Suppressor macrophage treated with lipopolysaccharide for 1 hour (primary cell): ENCODE measurements at places on chromosomes 6 and 20.
A peak's percentile ranks its signal among the peaks of the same experiment; 100 is the strongest.

- DNase-seq = no peak
These were observed 111.0 kb downstream of the NCOA3 start for GRCh38 chr20:47612670-47613069.

DNA sequence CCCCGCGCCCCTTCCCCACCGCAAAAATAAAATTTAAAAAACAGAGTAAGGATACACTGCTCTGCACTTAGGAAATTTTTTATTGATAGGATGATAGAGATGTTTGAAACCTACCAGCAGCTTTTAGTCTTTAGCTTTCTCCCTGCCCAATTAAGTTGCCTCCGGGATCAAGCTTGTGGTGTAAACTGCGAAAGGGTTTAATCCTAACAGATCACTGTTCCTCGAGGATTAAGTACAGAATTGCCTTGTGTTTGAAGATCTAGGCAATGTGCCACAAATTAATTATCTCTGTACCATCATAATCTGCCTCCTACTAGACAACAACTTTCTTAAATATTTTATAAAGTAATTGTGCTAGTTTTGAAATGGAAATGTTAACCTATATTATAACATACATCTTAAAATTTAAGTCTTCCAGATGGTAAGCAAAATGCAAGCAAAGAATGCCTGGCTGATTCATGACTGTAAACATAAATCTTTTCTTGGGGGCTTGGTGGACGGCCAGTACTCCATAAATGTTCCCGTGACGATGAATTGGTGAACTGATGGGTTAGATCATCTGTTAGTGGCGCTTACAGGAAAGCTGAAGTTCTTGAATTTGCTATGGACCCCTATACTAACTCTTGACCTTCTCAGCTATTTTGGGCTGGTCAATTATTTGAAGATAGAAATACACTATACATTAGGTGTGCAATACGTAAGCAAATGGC lies 58.0 kb upstream of the ARHGAP18 start:
- no peak for DNase-seq

GRCh38 chr20:59747671-59748515 lies 143.6 kb downstream of the PHACTR3 start:
- no peak for DNase-seq

- DNase-seq = peak; percentile 45
These were observed 10.7 kb downstream of the OSBPL2 start for GRCh38 chr20:62248890-62249560.

DNA sequence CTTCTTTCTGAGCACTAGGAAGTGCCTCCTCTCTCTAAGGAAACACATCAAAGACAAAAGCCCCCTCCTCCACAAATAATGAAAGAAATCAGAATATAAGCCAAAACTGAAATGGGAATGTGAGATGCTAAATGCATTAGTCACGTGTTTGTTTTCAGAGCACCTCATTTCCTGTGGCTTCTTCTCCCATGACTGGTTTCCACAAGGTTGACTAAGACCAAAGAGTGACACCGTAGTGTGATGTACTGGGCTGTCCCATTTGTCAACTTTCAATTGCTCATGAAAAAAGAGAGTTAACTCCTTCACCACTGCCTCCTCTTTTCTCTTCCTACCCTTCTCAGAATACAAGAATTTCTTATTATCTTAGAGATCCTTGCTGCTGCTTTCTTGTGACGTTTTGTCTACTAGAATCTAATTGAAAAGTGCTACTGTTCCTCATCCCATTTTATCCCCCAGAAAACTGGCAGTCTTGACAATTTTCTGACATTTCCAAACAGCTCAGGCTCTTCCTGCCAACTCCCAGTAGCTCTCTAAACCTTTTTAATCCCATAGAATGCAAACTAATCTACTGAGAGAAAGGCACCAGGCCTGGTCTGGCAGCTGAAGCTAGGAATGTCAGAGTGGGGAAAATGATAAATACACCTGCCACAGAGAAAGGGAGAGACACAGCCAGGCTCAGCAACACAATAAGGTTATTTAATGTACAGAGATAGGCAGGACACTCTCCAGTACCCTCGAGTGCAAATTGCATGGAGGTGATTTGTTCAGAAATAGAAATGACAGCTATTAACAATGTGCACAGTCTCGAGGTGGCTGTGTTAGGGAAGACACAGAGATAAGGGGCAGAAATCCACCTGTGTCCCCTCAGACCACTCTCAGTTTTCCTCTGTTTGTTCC lies 671.7 kb upstream of the NRSN1 start:
- no peak for DNase-seq

DNA sequence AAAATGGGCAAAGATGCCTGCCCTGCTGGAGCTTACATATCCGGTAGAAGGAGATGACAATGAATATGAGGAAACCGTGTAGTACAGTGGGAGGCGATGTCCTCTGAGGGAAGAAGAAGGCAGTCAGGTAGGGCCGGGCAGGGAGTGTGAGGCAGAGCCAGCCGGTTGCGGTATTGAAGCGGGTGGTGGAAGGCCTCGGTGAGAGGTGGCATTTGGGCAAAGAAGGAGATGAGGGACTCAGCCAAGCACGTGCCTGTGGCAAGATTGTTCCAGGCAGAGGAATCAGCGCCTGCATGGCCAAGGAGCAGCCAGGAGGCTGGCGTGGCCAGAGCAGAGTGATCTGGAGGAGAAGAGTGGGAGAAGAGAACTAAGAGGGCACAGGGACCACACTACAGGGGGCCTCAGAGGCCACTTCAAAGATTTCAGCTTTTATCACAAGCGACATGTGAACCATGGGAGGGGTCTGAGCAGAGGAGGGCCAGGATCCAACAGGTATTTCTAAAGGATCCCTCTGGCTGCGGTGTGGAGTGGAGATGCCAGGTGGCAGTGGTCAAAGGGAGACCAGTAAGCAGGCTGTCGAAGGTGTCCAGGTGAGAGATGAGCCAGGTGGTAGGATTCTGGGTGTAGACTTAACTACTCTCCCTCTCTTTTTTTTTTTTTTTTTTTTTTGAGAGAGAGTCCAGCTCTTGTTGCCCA lies 13.8 kb downstream of the MDFI start:
- no peak for DNase-seq

DNA sequence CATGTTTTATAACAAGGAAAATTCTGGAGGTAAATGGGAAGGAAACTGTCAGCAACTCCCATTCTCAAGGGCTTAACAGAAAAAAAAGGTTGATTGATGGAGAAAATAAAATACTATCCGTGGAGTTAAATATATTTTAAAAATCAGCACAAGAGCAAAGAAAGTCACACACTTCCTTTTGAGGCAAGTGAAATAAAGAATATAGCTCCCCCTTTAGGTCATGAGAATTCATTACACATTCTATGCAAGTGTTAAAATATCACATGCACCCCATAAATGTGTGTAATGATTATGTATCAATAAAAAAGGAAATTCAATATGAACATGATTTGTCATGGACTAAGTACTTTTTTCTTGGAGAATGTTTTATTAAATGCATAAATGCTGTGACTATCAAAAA lies 349.2 kb downstream of the TPBG start:
- no peak for DNase-seq

- DNase-seq = no peak
These were observed 1.6 kb downstream of the PSMB9 start for GRCh38 chr6:32855467-32856174.

- peak; percentile 83 for DNase-seq
These were observed 88.5 kb downstream of the LY86 start for GRCh38 chr6:6676910-6677441.

GRCh38 chr6:112253841-112254816 lies at the start of gene LAMA4:
TSS of gene LAMA4 (minus strand) at chr6:112254567. CDS start at chr6:112254150, 417 bp downstream.
- peak; percentile 12 for DNase-seq

DNA sequence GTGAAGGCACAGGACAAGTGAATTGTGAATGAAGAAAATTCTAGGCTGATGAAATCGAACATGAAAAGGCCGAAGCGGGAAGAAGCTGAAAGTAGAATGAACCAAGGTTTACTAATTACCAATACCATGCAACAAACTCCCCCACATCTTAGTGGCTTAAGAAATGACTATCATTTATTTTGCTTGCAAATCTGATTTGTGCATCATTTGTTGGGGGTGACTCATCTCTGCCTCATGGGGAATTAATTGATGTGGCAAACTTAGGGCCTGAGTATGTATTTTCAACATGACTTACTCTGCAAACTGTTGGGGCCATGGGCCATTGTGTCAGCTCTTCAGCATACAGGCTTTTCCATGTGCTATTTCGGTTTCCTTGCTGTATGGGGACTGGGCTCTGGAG lies 26.8 kb downstream of the PPP1R14C start:
- peak; percentile 91 for DNase-seq

DNA sequence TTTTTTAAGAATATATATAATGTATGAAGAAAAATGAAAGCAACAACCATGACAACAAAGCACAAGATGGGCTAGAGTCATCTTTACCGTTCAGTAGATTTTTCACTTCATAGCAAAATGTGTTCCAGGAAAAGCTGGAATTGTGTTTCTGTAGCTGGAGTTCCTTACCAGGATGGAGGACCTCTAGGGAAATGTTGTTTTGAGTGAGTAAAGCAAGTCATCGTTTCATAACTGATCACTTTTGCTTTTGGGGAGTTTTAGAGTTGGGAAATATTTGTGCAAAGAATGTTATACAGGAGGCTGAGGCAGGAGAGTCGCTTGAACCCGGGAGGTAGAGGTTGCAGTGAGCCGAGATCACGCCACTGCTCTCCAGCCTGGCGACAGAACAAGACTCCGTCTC lies 151.6 kb downstream of the SASH1 start:
- DNase-seq = no peak

GRCh38 chr6:4066029-4066755 lies 12.7 kb downstream of the FAM217A start:
- DNase-seq = no peak

DNA sequence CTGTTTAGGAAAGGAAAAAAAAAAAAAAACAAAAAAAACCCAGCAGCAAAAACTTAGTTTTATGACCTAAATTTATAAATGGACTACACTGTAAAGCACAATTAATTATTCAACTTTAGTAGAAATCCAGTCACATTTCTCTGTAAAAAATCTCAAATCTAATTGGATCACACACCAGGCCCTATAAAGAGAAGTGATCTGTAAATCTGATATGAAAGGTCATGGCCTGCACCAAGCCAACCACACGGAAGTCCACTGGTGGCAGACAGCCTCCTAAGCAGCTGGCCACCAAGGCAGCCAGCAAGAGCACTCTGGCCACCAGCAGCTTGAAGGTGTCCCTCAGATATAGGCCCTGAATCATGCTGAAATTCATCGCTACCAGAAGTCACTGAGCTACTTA lies 131.6 kb downstream of the HFE start:
- DNase-seq = no peak

DNA sequence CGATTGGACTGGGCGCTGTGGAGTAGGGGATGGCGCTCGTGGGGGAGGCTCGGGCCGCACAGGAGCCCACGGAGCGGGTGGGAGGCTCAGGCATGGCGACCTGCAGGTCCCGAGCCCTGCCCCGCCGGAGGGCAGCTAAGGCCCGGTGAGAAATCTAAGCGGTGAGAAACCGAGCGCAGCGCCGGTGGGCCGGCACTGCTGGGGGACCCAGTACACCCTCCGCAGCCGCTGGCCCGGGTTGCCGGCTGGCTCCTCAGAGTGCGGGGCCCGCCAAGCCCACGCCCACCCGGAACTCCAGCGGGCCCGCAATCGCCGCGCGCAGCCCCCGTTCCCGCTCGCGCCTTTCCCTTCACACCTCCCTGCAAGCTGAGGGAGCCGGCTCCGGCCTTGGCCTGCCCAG lies 59.7 kb upstream of the MYLIP start:
- no peak for DNase-seq

- DNase-seq = no peak
These were observed 147.6 kb upstream of the TMEM170B start for GRCh38 chr6:11389977-11390376.

DNA sequence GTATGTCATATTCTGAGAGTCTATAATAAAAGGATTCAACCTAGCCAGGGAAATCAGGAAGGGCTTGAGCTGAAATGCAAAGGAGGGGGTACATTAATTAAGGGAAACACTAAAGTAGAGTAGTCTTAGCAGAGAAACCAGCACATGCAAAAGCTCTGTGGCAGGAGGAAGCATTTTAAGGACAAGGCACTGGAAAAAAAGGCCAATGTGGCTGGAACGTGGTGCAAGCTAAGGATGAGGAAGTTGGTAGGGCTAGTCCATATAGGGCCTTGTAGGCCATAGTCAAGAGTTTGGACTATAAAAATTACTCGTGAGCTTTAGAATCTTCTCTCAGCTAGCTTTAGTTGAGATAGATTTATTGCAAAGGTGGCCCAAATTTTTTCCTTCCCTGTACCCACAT lies 75.2 kb upstream of the TOP1 start:
- peak; percentile 35 for DNase-seq

GRCh38 chr6:68572975-68573374 lies 62.1 kb upstream of the ADGRB3 start:
- DNase-seq = no peak
